ENCODE measurements at places on chromosomes 3 and 15.

DNA sequence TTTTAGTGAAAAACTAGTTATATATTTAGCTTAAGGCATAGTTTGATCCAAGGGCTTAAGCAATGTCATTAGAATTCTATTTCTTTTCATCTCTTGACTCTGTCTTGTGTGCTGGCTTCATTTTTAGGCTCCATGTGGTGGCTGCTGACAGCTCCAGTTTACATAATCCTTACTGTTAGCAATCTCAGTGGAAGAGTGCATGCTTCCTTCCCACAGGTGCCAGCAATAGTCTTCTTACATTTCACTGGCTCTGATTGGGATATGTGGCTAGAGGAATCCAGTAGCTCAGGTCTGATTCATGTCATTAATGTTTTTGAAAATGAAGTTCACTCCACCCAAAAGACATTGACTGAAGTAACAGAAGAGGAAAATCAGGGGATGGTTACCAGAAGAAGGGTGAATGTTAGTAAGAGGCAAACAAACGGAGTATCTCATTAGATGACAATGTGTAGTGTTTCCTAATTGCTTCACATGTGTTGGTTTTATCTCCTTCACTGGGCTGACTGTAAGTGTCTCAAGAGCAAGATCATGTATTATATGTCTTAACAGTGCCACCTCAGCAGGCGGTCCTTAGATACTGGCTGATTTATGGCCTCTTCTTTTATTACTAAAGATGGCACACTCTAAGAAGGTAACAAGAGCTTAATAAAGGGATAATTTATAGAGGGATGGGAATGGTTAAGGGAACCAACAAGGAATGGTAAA is 25.6 kb upstream of the TCF12 start:
- DNase-seq = no peak

- no peak for DNase-seq
Measured at GRCh38 chr3:160746976-160747375, 9.1 kb upstream of the PPM1L start.

GRCh38 chr3:52240059-52240885 is 1.3 kb upstream of the TWF2 start:
- no peak for DNase-seq

DNA sequence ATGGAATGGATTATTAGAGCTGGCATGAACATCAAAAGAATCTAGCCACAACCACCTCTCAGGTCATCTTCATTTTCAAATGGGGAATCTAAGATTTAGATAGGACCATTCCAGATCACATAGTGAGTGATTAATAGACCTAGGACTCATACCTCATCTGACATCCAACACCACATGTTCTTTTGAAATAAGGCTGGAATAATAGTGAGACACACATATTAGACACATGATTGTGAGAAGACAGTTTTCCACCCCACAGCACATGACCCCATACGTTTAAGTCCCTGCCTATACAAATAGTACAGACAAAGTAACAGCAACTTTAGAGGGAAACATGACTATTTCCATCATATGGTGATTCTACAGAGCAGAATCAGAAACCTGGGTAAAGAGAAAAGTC is 344.7 kb upstream of the TPRG1 start:
- no peak for DNase-seq

DNA sequence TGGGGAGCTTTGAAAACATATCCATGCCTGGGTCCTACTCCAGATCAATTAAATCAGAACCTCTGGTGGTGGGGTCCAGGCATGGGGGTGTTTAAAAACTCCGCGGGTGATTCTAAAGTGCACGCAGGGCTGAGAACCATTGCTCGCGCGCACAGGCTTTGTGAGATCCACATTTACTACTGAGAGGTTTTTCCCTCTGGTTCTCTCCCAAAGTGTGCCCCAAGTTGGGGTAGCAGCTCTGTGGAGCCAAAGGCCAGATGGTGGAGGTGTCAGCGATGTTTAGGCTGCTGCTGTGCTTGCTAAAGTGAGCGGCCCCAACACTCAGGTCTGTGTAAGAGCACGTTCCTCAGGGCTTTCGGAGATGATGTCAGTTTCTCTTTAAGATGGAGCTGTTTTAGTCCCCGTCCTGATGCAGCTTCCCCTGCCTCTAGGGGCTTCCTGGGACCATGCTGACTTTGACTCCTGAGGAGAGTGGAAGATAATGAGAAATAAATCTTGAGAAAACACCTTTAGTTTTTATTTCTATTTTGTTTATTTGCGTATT is 13.4 kb upstream of the MAGEF1 start:
- no peak for DNase-seq

DNA sequence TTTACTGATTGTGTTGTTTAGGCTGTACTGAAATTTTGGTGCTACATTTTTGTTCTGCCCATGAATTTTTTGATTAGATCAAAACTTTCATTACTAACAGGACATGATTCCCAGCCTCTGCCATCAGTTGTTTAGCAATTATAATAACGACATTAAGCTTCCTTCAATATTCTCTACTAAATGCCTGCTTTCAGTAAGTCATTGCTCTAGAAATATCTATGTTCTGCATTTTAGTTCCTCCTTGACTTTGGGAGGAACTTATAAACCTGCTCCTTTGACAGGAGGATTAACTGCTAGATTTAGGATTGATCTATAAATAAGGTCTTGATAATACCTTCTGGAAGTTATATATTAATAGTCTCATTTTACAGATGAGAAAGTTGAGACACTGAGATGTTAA is 269.1 kb downstream of the RAP2B start:
- no peak for DNase-seq

- no peak for DNase-seq
Measured at GRCh38 chr3:72655131-72655551, 193.1 kb downstream of the SHQ1 start.

GRCh38 chr3:177641206-177641605 is 443.9 kb upstream of the TBL1XR1 start:
- DNase-seq = no peak

GRCh38 chr3:3551981-3552380 is 247.2 kb upstream of the LRRN1 start:
- DNase-seq = no peak

DNA sequence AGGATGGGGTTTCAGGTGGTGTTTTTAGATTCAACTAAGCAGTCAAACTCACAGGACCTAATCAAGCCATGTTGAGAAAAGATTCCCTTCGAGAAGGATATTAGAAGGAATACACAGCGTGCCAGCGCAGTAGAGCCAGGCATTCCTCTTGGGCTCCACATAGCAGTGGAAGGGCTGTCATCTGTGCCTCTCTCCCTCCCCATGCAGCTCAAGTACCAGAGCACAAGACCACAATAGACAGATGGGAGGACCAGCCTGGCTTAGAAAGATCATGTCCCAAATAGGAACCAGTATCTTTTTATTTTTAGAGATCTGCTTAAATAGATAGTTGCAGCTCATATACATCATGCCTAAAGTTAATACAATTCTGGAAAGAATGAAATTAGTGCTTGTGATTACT is 37.9 kb downstream of the LMLN start:
- no peak for DNase-seq

GRCh38 chr3:38260474-38260873 is 5.1 kb upstream of the SLC22A13 start:
- no peak for DNase-seq

- DNase-seq = no peak
Measured at GRCh38 chr3:12369029-12369428, 80.2 kb downstream of the PPARG start.

DNA sequence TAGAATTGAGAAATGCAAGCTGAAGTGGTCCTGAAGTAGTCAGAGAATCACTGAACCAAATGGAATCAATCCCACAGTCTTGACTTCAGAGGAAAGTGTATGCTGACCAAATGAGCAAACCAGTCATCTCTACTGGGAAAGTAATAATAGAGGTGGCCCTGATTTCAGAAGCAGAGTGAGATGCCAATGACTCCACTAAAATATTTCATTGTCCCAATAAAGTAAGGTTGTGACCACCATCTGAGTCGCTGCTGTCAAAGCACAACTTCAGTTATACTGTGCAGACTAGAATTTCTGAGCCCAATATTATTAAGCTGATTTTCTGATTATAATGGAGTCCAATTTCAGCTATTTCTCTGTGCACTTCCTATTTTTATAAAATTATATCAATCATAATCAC is 334.4 kb upstream of the THBS1 start:
- DNase-seq = no peak

DNA sequence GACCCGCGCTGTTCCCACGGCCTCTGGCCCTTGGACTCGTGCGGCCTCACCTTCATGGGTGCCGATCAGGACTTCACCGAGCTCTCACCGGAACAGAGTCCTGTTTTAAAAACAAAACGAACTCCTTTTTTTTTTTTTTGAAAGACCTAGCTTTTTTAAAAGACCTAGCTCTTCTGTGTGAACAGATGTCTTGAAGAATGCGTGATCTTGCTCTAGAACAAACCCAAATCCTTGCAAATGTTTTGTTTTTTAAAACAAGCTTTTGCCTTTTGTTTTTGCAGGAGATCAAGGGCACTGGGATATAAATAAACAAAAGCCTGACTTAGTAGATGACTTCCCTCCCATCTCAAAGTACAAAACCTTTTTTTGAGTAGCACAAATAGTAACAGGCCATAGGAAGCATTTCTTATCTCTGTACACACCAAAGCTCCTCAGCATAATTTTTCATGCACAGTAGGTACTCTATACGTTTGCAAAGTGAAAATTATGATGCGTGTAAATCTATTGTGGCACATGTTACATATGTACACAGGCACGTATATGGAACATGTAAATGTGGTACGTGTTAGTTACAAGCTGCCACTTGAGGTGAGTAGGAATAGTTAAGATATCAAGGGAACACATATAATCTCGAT is 1.1 kb upstream of the MSL2 start:
- DNase-seq = no peak

- no peak for DNase-seq
Measured at GRCh38 chr3:188746291-188746783, 425.4 kb upstream of the TPRG1 start.

DNA sequence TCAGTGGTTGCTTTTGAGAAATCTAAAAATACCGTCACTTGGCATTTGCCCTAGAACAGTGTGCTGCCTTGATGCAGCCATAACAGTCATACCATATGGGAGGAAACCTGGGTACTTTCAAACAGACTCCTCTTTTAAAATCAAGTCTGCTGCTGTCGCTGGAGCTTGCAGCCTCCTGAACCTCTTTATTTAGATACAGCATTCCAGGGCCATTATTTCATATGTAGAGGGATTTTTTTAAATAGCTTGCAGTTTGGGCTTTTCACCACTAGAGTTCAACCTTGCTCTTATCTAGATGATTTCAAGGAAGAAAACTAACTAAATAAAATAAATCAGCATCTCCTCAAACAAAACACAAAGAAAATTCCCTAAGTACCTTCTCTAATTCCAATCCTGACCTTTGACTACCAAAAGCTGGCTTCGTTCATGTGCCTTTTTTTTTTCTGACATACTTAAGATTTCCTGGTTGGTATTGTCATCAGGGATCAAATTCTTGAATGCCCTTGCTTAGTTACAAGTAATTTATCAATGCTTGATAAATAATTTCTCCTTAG is 111.6 kb downstream of the KBTBD8 start:
- DNase-seq = peak; percentile 31

DNA sequence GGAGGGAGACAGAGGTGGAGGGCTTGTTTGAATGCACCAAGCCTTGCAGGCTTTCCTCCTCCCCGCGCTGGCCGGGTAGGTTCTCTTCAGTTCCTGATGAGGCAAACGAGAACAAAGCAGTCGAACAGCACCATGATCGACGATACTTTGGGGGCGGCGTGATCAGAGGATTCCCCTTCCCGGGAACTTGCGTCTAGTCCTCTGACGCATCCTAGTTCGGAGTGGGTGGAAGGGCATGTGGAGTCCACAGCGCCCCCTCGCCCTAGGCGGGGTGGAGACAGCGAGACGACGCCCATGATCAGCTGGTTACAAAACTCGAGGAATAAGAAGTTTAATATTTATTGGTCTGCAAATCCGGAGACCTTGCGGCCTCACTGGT is 452 bp upstream of the SV2B start:
- no peak for DNase-seq

DNA sequence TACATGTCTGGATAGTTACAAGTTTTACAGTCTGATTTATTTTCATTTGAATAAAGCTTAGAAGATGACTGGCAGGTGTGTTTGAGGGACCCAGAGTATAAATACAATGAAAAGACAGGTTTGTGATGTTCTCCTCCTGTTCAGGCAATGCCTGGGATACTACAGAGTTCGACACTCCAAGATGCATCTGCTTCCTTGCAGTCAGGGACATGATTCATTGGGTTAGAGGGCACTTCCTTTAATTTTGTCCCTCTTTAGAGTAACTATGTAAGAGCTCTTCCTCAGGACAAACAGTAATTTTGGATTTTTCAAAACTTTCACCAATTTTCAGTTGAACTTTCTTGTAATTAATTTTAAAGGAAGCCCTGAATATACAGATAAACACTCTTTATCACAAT is 102.0 kb downstream of the LMLN start:
- DNase-seq = no peak

DNA sequence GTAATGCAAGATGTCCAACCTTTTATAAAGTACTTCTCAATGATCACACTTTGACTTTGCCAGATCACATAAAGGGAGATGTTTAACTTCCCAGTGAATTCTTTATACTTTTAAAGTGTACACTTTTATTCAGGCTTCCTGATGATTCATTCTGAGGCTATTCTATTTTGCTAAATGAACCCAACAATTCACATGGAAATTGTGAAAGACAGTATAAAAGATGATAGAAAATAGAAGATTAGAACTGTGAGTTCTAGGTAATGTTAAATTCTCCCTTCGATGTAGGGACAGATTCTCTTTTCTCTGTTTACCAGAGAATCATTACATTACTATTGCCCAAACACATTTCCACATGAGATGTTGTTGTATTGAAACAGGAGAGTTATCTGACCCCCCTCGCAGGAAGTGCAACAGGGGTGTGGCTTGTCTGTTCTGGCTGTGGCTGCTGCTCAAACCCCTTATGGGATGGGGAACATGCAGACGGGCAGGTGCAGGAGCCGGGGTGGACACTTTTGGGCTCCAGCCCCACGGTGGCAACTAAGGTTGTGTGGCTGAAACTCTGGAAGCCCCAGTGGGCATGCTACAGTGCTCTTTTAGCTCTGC is 131.3 kb upstream of the LRTM1 start:
- no peak for DNase-seq

DNA sequence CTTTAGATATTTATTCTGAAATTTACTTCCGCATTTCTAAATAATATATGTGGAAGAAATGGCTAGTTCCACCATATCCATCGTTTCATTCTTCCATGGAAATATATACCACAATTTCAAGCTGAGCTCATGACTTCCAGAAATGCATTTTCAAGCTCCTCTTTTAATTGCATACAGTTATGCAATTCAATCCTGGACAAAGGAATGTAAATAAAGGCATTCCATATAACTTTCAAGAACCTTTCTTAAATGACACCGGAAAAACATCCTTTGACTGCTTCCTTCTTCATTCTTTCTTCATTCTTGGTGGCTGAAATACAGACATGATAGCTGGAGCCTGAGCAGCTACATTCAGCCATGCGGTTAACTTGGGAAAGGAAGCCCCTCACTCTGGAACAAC is 185.2 kb upstream of the GADL1 start:
- DNase-seq = no peak

DNA sequence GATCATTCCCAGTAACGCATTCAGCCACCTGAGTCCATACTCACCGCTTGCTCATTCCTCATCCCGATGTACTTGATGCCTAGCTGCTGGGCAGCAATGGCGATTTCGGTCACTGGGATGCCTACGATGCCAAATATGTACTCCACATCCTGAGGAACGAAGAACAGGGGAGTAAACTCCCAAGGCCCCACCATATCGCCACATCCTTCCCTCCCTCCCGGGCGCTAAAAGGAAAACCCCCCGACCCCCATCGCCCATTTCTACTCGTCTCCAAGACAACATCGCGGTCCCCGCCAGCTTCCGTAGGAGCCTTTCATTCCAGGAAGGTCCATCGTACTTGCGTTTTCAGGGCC is 347 bp downstream of the HACL1 start:
- DNase-seq = no peak
